ENCODE measurements at places on chromosomes 2 and 18. TPM values are rescaled to one million over a fixed set of nuclear protein-coding genes. Genes with fewer than 3 reads are reported as not detected.

DNA sequence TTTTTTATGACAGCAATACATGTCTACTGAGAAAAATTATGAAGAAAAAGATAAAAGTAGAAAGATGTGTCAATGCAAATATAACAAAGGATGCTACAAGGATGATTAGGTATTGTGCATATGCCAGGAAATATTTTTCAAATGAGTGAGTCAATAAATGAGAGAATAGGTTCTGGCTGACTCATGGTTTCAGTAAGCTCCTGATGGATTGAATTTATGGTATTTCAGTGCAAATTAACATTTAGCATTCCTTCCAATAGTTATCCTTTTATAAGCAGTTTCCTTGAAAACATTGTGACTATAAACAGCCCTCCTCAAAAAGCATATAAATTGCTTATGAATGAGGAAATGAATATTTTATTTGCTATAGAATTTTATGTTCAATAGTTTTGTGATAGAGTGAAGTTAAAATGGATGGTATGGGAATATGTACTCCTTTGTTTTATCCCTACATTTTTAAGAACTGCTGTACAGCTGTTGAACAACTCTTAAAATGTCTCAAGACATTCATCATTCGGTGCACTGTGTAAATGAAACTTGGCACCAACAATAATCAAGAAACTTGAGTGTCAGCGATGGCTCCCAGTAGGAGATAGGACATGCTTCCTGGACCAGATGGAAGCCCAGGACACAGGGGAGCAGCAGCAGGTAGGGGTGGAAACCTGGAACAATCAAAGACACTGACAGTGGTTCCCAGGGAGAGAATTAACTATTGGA lies 144.7 kb downstream of the PMAIP1 start:
- no peak for DNase-seq

- no peak for DNase-seq
Observed at GRCh38 chr2:73985308-73986084, 786 bp downstream of the TET3 start.

DNA sequence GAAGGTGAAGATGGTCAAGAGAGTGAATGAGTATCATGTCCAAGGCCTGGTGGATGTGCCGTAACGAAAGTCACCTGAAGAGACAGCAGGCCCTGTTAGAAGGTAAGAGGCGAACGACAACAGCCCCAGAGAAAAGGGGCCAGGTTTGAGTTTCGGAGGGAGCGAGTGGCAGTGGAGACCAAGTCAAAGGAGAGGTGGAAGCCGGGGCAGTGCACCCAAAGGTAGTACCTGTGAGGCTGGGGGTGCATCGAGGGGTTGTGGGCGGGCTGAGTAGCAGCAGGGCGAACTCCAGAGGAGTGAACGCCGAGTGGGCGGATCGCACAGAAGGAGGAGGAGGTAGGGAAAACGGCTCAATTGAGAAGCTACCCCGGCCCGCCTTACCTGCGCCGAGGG lies 358 bp downstream of the USP37 start:
- no peak for DNase-seq

GRCh38 chr2:219561179-219562048 lies 9.9 kb downstream of the OBSL1 start:
- DNase-seq = peak; percentile 60

DNA sequence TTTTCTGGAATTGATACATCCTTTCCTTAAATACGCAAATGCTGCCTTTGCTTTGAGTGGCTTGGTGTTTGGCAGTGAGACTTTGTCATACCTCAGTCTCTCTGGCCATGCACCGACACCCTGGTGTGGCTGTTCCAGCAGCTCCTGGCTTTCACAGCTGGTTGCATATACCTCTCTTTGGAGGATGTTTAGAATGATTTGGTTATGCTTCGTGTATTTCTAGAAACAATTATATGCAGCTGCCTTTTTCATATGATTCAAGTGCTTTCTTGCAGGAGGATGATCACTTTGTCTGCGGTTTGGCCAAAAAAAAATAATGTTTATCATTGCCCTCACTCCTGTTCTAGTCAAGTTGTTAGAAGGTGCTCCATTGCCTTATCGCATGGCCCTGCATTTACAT lies 95.0 kb upstream of the EML6 start:
- DNase-seq = no peak

- DNase-seq = no peak
Observed at GRCh38 chr2:20617081-20617575, 33.8 kb downstream of the HS1BP3 start.

- no peak for DNase-seq
Observed at GRCh38 chr18:53797998-53798495, 426.4 kb downstream of the MBD2 start.

- no peak for DNase-seq
Observed at GRCh38 chr2:63186331-63186730, 135.7 kb downstream of the OTX1 start.

- DNase-seq = no peak
Observed at GRCh38 chr2:224831530-224831929, 115.4 kb upstream of the CCDC195 start.

- no peak for DNase-seq
Observed at GRCh38 chr18:36850527-36851201, 21.7 kb downstream of the KIAA1328 start.

DNA sequence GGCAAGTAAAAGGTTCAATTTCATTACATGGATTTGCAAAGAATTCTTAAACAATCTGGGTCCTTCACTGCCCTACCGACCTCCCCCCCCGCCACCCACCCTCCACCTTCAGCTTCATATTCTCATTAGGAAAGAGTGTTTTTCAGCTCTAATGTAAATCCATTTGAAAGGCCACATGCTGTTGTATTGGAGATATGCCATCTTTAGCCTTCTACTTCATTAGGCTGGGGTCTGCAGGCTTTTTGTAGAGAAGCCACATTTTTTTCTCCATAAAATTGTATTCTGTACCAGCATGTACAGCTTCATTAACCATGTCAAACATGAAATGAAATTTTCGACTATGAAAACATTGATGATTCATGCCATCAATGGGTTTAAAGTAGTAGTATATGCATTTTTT lies 42.8 kb upstream of the THUMPD2 start:
- DNase-seq = no peak

GRCh38 chr2:108893277-108893676 lies 95.7 kb downstream of the EDAR start:
- no peak for DNase-seq

- DNase-seq = no peak
Observed at GRCh38 chr18:51401912-51402311, 204.4 kb upstream of the MEX3C start.

DNA sequence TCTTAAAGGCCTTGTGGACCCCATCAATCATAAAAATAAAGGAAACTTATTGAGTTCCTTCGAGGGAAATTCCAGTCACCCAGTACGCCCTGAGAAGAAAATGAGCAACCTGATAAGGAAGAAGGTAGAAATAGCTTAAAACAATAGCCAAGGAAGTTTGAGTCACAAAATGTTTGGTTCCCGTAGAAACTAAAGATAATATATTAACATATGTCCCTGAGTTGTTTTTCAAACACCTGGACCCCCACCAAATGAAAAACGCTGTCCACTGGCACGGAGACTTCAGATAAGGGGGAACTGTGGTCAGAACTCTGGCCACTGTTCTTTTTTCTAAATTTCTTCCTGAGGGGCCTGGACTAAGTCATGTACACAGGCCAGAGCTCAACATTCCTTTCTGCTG lies 669.1 kb downstream of the ADCYAP1 start:
- DNase-seq = no peak

DNA sequence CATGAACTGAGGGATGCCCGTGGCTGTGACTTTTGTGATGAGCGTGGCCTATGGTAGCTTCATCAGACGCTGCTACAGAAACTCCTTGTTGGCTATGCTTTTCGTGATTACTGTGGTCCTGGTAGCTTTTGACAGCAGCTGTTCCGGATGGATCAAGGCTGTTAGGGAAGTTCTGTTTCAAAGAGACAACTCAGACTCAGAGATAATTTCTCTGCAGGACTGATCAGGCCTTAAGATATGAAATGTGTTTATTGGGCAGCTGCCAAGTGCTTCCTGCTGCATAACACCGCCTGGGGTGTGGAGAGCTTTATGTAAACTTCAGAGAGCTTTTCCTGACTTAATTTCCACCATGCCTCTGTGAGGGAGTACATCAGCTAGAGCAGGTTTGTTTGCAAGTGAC lies 243.8 kb downstream of the TSN start:
- no peak for DNase-seq

DNA sequence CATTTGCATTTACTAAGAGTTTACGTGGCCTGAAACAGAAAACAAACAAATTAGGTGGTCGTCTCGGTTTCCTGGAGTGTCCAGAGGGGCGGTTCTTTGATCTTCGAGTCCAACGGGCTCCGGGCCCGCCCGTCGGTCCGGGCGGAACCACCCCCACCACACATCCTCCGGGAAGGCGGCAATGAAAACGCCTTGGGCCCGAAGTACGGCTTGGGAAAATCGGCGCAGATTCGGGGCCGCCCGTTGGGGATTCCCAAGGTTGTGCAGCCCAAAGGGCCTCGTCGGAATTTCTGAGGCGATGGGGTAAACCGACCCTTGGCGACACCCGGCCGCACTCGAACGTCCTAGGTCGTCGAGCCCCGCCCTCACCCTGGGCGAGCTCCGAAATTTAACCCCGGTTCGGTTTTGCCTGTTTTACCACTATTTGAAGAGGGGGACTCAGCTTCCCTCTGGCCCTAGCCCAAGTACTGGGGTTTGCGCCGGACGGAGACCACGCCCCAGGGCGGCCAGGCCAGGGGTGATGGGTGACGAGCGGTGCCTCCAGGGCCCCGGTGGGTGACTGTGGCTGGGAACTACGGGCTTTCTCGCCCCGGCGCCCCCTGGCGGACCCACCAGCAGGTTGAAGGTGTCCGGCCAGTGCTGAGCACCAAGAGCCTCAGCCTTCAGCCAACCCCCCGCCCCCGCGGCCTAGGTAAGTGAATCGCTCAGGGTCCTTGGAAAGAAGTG lies 1.9 kb upstream of the CFAP53 start:
- no peak for DNase-seq

DNA sequence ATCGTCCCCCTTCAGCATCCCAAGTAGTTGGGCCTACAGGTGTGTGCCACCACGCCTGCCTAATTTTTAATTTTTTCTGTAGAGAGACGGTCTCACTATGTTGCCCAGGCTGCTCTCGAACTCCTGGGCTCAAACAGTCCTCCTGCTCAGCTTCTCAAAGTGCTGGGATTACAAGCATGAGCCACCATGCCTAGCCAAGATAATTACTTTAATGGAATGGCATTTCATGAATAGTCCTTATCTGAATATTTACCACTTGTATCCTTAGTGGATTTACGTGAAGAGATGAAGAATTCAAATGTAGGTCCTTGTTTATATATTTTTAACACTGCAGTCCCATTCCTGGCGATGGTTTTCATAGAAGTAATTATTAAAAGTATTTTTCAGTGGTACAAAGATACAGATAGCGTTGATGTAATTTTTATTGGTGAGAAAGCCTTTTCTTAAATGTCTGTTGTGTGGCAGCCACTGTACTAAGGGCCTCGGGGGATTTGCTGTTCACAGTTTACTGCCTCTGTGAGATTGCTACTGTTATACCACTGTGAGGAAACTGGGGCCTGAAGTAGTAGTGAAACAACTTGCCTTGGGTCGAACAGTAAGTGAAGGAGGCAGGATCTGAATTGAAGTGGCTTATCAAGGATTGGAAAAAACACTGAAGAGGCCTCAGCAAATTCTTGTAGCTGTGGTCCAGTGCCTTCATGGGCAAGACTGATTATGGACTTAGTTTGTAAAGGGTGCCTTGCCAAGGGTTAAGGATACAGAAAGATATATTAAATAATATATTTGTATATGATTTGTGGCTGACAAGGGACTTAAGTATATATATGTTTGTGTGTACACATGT lies 151.2 kb downstream of the PRPF40A start:
- no peak for DNase-seq

DNA sequence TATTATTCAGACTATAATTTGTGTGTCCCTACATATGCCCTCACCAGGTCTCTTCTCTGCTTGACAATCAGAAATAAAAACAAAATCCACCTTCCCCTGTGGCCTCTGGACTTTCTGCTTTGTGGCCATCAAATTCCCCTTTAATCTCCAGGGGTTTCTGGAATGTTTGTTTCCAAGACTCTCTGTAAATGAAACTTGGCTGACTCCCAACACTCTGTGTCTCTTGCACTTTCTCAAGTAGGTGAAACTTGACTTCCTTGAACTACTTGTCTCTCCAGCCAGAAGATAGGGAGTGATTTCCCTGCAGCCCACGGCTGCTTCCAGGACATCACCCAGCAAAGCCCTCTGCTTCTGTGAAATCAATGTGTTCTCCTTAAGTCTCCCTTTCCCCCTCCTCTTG lies 54.1 kb upstream of the AQP4 start:
- DNase-seq = no peak

DNA sequence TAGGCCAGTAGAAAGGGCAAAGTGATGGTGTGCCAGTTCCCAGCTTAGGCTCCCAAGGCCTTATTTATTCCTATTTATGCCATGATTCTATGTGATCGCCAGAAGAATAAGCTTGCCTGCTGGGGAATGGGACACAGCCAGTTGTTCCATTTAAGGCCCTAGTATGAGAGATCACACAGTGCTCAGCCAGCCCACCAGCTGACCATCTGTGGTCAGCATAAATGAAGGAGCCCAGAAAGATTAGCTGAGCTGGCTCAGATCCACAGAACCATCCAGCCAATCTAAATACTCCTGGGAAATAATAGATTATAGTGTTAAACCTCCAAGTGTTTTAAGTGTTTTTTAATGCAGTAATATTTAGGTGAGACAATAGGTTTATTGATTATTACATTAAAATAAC lies 12.6 kb upstream of the L3MBTL4 start:
- no peak for DNase-seq

DNA sequence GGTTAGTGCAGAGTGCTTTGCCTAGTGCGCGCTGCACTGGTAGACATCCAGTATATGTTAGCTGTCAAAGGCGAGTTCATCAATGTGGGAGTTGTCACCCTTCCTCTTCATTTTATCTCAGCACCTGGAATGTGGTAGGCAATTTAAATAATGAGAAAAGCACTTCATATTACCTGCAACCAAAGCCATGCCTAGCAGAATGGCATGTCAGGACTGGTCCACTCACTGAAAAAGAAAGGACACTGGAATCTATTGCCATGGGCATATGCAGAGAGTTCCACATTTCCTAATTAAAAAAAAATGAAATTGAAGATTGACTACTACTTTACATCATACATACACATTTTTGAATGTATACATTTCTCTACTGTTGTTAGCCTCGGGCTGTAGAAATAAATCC lies 139.6 kb downstream of the PAX3 start:
- DNase-seq = no peak

- no peak for DNase-seq
Observed at GRCh38 chr18:36265015-36265414, 32.5 kb upstream of the FHOD3 start.

Gene CCNT2
- total RNA-seq = 42.9 TPM

Gene IRS1
- 27.9 TPM for total RNA-seq

Gene SFT2D3
- total RNA-seq = 12.2 TPM

Gene TRIM54
- total RNA-seq = 0.25 TPM

Gene NEU2
- total RNA-seq = not detected

Gene SPP2
- total RNA-seq = not detected

Gene TXNDC2
- not detected for total RNA-seq

Gene AGAP1
- total RNA-seq = 41.7 TPM

Gene EVA1A
- 0.53 TPM for total RNA-seq

Gene SKOR2
- not detected for total RNA-seq

Gene CCDC74A
- not detected for total RNA-seq

Gene IL1RL1
- total RNA-seq = not detected

Gene TDRD15
- total RNA-seq = not detected

Gene NRP2
- 95.6 TPM for total RNA-seq

Data from Caco-2 (cell line).